ENCODE measurements at places on chromosomes 2 and 18.

DNA sequence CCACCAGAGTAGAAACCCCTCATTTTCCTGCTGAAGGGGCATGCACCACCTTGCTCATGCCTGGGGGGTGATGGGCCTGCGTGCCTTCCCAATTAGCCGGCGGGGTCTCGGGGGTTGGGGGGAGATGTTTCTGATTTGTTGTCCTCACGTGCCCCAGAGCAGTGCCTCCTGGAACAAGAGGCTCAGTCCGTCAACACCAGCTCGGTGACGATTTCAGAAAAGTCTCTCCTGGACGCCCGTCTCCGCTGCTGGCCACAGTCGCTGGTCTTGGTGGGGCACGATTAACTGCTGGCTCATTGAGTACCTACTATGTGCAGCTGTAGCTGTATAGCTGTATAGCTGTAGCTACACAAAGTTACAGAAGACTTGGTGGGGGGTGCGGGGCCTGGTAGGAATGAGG lies 4.4 kb downstream of the ACKR3 start:
- H3K4me1 ChIP-seq, result peaks cover 43% of the 10 kb centered on the region
- peaks cover 85% of the 10 kb centered on the region for H3K36me3 ChIP-seq
- DNase-seq, result peak; percentile 38

DNA sequence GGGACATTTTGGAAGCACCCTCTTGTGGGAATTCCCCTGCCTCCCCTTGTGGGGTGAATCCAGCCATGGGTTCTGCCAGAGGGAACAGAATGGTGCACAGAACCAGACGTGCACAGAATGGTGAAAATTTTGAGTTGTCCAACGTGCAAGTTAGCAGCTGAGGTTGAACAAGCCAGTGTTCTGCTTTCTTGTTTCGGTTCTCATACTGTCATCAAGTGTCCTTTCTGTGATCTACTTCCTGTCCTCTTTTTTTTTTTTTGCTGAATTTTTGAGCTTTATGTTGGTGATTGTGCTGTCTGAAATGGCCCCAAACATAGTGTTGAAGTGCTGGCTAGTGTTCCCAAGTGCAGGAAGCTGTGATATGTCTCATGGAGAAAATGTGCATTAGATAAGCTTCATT lies 21.5 kb upstream of the REEP1 start:
- no peak overlapping the region for H3K4me3 ChIP-seq
- no peak for DNase-seq
- no peaks in the 10 kb centered on the region for H3K36me3 ChIP-seq
- H3K27me3 ChIP-seq, result no peaks in the 10 kb centered on the region
- H3K27ac ChIP-seq, result no peak overlapping the region

GRCh38 chr2:216109962-216110614 lies 940 bp downstream of the XRCC5 start:
- H3K4me3 ChIP-seq, result peak overlapping the region; percentile 89
- peak overlapping the region; percentile 78 for H3K27ac ChIP-seq
- DNase-seq, result peak; percentile 39
- H3K36me3 ChIP-seq, result peaks cover 43% of the 10 kb centered on the region
- H3K27me3 ChIP-seq, result no peaks in the 10 kb centered on the region
- H3K4me1 ChIP-seq, result peaks cover 9% of the 10 kb centered on the region

DNA sequence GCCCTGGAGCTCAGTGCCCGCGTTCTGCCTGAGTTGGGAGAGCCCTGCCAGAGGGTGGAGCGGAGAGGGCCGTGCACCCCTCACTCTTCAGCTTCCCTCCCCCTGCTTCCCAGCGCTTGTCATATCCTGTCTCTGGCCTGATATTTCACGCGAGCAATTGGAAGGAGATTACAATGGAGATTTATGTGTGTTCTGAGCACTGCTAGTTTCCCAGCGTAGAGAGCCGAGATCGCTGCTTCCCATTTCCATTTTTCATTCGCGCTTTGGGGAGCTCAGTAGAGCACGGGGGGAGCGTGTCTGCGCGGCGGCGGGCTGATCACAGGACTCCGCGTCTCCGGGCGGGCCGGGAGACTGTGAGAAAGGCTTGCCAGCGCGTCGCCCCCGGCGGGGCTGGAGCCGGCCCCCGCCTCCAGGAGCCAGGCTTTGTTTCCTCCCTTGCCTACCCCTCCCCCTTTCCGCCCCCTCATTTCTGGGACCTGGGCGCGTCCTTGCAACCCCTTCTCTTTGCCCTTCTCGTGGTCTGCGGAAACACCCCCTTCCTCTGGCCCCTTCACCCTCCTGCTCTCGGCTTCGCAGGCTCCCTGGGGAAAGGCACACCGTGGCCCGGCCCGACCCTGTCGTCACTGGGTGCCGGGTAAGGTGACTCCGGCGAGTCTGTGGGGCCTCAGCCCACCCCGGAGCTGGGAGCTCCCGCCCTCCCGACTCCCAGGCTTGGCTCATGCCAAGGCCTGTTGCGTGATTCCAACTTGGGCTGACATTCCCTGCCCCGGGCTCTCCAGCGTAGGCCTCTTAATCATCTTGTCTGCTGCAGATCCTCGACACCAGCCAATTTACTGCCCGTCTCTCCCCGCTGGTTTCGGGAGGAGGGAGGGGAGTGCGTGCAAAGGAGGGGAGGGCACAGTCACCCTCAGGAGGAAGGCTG lies 5.8 kb downstream of the DLX2 start:
- peak; percentile 78 for DNase-seq
- no peaks in the 10 kb centered on the region for H3K36me3 ChIP-seq
- H3K27ac ChIP-seq, result peak overlapping the region; percentile 69
- H3K27me3 ChIP-seq, result peaks cover 100% of the 10 kb centered on the region
- H3K4me3 ChIP-seq, result peak overlapping the region; percentile 68

DNA sequence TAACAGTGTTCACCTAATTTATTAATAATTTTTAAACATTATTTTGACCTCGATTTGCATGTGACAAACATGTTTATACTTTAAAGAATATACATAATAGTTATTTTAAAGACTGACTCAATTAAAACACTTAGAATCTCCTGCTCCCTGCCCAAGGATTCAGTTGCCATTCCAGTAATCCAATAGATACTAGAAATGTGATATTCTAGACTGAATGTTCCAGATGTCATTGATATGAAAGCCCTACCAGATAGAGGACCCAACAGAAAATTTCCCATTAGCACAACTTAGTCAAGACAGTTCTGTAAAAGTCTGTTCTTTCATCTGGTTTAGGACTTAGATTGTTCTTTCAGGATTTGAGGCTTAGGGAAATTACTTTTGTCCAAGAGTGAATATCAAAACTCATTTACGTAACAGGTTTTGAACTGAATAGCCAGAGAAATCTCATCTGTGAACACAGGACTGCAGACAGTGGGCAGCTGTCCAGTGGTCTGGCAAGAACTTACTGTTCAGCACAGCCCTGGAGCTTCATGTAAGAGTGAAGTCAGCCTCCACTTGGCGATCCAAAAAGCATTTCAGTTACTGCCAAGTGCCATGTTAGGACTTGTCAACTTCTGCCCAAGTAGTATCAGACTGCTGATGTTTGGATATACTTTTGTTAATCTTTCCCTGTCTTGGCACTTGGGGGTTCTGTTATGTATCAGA lies 77.5 kb downstream of the OSBPL6 start:
- no peak overlapping the region for H3K27ac ChIP-seq
- no peaks in the 10 kb centered on the region for H3K27me3 ChIP-seq
- H3K36me3 ChIP-seq, result no peaks in the 10 kb centered on the region
- peaks cover 9% of the 10 kb centered on the region for H3K4me1 ChIP-seq

- DNase-seq, result no peak
- H3K36me3 ChIP-seq, result no peaks in the 10 kb centered on the region
- no peak overlapping the region for H3K27ac ChIP-seq
- no peak overlapping the region for H3K4me3 ChIP-seq
Measured at GRCh38 chr2:236400594-236401360, 136.6 kb upstream of the ASB18 start.

- H3K4me1 ChIP-seq, result peaks cover 17% of the 10 kb centered on the region
- no peak overlapping the region for H3K4me3 ChIP-seq
- no peaks in the 10 kb centered on the region for H3K36me3 ChIP-seq
Measured at GRCh38 chr2:204268971-204269370, 276.3 kb upstream of the PARD3B start.

DNA sequence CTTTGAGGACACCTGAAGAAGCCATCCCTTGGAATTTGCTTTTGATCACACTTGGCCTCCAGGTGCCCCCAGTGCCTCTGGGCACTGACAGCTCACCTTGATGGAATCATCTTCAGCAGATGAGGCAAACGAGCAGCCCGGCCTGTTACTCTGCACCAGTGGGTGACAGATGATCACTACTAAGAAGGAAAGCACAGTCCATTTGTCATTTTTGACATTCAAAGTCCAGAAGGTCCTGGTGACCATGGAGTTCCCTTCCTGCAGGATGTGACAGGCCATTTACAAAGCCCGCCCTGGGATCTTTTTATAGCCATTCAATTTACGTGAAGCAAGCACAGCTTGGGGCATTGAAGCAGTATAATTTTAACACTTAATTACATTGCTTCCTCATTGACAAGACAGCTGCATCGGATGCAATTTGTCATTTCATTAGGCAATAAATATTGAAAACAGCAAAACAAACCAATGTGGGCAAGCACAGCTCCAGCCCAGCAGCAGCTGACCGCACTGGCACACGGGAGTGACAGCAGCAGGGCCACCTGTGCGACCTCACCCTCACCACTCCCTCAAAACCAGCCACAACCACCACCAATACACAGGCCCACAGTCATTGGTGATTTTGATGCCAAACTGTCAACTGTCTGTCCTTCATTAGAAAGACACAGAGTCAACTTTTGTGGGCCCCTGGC lies 76.0 kb upstream of the SLC66A3 start:
- H3K4me1 ChIP-seq, result no peaks in the 10 kb centered on the region
- H3K4me3 ChIP-seq, result no peak overlapping the region
- H3K36me3 ChIP-seq, result no peaks in the 10 kb centered on the region
- peak; percentile 24 for DNase-seq
- H3K27ac ChIP-seq, result no peak overlapping the region

DNA sequence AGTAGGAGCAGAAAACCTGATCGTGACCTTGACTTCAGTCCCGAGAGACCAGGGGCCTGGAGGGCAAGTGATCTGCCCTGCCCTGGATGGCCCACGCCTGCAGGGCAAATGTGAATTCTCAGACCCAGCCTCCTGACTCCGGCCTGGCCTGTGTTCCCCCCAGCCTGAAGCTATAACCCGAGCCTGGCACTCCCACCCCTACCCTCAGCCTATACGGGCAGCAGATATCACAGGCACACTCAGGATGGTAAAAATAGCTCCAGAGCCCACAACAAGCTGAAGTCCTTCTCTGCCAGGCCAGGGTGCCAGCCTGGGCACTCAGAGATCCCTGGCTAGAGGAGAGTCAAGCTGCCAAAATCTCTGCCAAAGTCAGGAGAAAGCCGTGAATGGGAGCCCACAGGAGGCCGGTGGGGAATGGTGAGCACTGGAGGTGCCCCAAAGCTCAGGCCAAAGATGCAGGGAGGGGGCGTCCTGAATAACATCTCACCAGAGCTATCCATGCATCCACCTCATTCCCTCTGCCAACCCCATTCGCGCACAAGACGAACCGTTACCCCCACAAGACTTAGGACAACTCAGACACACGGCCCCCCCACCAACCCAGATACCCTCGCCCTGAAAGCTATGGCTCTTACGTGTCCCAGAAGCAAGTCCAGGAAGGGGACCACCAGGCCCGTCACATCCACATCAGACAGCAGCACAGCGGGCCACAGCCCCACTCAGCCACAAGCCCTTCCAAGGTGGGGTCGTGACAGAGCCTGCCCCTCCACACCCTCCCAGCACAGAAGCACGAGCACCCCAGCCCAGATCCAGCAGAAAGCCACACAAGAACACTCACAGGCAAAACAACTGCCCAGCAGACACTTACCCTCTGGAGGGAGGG lies 144.9 kb downstream of the TNS1 start:
- H3K36me3 ChIP-seq, result no peaks in the 10 kb centered on the region
- no peak overlapping the region for H3K27ac ChIP-seq
- DNase-seq, result no peak

GRCh38 chr2:202114795-202115194 lies 41.7 kb downstream of the KIAA2012 start:
- DNase-seq, result no peak
- H3K27ac ChIP-seq, result no peak overlapping the region
- peaks cover 21% of the 10 kb centered on the region for H3K4me1 ChIP-seq
- H3K36me3 ChIP-seq, result no peaks in the 10 kb centered on the region
- no peak overlapping the region for H3K4me3 ChIP-seq

DNA sequence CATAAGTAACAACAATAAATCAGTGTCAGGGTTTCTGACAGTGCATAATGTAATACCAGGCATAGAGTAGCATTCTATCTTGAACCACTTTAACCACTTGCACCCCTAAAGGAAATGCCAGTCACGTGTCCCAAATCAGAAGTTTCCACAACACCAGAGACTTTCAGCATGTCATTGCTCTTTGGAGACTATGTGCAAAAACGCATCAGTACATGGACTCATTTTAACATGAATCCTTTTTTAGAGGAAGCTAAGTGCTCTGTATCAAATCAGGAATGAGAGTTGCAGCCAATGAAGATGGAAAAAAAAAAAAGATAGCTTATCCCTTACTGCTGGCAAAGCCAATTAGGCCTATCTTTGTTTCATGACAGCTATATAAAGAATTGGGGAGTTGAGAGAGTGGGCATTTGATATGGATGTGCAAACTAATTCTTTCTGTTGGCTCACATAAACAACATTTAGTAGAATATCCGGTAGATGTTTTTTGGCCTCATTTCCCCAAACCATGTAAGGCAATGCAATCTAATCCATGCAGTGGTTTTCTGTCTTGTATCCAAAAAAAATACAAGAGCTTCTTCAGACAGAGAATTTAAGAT lies 353.1 kb downstream of the IRS1 start:
- H3K27ac ChIP-seq, result no peak overlapping the region
- H3K4me3 ChIP-seq, result no peak overlapping the region
- H3K27me3 ChIP-seq, result no peaks in the 10 kb centered on the region
- no peaks in the 10 kb centered on the region for H3K4me1 ChIP-seq

DNA sequence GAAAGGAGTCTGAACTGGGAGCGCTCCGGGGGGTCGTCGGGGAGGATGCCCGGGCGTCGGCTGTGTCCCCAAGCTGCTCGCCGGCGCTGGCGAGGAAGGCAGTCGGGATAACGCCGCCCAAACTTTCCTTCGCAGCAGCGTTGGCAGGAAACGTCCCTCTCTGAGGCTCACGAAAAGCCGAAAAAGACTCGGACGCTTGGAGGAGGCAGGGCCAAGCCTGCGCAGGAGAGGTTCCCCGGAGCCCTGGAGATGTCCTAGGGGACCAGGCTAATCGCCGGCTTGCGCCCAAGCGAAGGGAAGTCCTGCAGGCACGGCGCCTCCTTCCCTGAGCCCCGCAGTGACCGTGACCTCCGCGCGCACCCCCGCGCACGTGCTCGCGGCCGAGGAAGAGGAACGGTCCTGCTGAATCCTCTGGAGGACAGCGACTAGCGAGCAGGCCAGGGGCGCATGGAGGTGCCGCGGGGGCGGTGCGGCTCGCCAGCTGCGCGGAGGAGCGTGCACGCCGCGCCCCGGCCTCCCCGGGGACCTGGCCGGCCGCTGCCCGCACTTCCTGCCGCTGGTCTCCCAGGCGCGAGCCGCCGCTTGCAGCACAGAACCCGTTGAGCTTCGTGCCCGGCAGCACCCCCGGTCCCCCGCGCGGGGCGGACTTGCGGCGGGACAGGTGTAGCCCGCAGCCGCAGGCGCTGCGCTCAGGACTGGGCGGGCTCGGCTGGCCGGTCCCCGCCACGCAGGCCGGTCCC lies at the start of gene SH3RF3:
SH3RF3 (plus strand) TSS at position 590 of the 740 bp plus-strand sequence.
- H3K36me3 ChIP-seq, result no peaks in the 10 kb centered on the region
- DNase-seq, result peak; percentile 82
- H3K27ac ChIP-seq, result no peak within 1 kb of the TSS
- H3K27me3 ChIP-seq, result peaks cover 51% of the 10 kb centered on the region

GRCh38 chr18:68454511-68455228 lies 260.2 kb downstream of the TMX3 start:
- H3K4me3 ChIP-seq, result no peak overlapping the region
- H3K36me3 ChIP-seq, result no peaks in the 10 kb centered on the region
- H3K27ac ChIP-seq, result no peak overlapping the region
- H3K4me1 ChIP-seq, result no peaks in the 10 kb centered on the region
- no peak for DNase-seq
- H3K27me3 ChIP-seq, result no peaks in the 10 kb centered on the region

GRCh38 chr18:1296237-1296636 lies 391.6 kb downstream of the ADCYAP1 start:
- peak; percentile 43 for DNase-seq
- no peak overlapping the region for H3K4me3 ChIP-seq
- H3K4me1 ChIP-seq, result no peaks in the 10 kb centered on the region
- no peaks in the 10 kb centered on the region for H3K36me3 ChIP-seq
- H3K27ac ChIP-seq, result no peak overlapping the region

Data from endodermal cell (in vitro differentiated cells).